ENCODE measurements at places on chromosomes 16 and 17.

DNA sequence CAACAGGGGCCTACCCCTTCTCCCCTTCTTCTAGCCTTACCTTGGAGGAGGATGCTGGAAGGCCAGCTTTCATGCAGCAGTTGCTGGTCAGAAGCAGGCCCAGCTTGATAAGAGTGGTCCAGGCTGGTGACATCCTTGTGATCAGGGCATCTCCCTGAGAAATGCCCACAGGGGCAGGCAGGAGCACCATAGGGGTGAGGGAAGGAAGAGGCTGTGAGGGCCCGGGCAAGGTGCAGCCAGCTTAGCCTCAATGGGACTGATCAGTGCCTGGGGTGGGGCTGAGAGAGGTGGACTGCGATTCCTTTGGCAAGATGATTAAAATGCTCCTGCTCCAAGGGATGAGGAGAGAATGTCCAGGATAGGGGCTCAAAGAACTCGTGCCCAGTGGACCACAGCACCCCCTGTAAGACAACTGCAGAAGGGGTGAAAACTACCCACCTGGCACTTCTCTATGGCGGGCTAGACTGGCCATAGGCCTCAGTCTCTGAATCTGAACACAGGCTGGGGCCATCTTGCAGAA, 9.5 kb upstream of the GALK1 start:
- DNase-seq: no peak

DNA sequence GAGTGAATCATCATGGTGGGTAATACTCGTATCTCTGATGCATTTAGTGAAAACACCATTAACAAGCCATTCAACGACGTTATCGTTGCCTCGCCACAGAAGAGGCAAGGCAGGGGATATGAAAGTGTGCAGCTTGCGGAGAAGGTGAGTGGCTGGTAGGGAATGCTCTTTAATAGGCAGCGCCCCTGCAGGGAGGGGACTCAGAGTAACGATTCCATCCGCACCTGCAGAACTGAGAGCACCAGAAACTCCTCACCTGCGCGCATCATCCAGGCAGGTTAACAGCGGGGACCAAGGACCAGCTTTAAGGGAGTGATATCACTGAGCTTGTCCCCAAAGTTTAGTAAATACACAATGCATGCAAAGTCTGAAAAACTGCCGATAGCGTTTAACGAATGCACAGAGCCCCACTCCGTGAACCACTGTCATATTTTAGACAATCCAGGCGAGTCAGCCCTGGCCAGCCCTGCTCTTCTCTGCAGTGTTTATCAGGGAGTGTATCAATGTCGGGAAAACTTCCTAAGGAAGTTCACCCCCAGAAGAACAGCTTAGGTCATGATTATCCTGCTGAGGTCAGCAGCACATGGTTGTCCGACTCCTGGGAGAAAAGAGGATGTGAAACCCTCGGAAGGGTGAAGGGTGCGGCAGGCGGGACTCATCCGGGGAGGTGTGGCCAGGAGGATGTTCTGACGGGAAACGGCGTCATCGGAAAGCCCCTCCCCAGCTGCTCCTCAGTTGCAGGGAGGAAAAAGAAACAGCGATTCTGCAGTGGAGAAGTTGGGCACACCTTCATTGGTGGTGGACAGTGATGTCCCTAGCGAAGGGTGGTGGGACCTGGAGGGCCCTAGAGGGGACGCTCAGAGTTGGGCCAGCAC, 68.5 kb upstream of the DNAH17 start:
- peak; percentile 39 for DNase-seq

GRCh38 chr16:89123831-89124100, 30.1 kb downstream of the ACSF3 start:
- DNase-seq: no peak

DNA sequence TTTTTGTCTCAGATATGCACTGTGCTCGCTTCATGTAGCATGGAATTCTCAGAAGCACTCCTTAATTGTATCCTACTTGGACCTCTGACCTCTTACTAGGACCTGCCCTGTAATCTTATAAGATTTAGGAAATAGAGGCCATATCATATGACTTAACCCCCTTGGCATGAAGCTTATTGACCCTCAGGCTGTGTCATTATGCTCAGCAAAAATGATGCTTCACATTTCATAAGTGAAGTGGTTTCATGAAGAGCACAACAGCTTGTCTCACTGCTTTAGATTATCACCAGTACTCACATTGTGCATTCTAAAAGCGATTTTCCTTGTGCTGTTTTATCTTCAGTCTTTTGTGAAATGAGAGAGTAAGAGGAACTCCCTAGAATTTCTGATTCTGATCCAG, 6.4 kb downstream of the PHKB start:
- DNase-seq: no peak

GRCh38 chr16:13291591-13292333, 390.4 kb downstream of the SHISA9 start:
- no peak for DNase-seq

DNA sequence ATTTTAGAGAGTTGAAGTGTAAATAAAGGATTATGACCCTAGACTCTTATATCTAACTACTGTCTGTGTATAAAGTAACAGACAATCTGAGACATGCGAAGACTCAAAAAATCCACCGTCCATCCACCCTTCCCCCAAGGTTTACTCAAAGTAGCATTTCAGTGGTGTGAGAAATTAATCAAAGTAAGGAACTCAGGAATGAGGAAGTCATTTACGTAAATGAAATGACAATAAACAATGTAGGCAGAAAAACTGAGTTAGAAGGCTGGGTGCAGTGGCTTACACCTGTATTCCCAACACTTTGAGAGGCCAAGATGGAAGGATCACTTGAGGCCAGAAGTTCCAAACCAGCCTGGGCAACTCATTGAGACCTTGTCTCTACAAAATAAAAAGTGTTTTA, 19.8 kb upstream of the NTN1 start:
- DNase-seq: no peak

DNA sequence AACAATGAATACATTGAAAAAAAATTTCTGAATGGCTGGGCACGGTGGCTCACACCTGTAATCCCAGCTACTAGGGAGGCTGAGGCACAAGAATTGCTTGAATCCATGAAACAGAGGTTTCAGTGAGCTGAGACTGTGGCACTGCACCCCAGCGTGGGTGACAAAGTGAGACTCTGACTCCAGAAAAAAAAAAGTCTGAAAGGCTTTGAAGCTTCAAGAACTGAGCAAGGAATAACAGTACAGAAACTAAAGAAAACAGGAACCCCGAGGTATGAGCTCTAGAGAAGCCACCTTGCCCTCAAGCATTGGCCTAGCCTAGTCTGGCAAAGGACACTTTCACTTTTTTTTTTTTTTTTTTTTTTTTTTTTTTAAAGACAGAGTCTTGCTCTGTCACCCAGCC, 45.0 kb downstream of the TEX2 start:
- DNase-seq: no peak

DNA sequence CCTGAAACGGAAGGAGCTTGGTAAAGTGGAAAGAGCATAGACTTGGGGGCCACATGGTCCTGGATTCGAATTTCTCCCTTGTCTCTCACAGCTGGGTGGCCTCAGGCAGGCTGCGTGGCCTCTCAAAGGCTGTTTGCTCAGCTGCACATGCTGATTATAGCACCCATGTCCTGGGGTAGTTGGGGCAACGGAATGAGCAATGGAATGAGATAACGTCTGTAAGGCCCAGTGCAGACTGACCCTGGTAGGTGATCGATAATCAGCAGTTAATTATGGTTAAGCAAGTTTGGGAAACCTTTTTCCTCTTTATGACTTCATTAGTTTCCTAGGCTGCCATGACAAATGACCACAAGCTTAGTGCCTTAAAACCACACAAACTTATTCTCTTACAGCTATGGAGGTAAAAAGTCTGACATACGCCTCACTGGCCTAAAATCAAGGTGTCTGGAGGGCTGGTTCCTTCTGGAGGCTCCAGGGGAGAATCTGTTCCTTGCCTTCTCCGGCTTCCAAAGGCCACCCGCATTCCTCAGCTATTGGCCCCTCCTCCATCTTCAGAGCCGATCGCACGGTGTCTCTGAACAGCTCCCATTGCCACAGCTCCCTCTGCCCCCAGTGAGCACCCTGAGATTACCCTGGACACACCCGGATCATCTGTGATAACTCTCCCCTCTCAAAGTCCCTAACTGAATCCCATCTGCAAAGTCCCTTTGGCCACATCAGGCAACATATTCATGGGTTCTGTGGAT, 294.9 kb upstream of the FOXF1 start:
- DNase-seq: no peak

DNA sequence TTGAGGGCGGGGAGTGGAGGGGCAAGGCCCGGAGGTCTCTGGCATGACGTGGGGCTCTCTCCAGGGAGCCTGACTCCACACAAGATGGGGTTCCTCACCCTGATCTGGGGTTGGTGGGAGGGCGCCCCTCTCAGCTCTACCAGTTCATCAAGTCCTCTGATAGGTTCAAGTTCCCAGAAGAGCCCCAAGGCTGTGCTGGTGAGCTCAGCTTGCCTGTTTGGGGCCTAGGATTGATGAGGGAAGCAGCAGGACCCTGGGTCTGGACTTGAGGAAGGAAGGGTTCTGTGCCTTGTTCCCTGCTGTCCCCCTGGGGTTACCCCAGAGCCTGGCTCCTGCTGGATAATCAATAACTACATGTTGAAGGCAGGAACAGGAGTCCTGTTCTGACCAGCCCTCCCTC, 3.5 kb downstream of the MGAT5B start:
- DNase-seq: no peak

DNA sequence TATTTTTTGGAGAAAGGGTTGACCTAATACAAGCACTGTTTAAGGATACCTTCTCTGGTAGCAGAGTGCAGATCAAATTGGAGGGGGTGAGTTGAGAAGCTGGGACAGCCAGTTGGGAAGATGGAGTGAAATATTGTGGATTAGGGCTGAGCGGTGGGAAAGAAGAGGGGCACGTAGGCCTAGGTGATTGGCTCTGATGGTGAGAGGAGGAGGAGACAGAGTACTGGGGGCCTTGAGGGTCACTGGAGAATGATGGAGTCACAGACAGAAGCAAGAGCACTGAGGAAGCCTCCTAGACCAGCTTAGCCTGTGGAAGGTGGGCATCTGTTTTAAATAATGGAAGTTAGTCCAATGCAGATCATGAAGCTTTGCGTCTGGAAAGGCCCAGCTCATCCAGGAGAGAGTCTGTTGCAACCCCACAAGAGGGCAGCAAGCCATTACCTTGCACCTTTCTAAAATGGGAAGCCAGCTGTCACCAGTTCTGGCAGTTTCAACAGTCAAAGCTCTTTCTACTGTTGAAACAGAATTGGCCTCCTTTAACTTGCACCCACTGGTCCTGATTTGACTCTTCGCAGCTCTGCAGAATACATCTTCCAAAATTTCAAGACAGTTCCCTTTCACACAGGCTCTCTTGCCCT, 11.8 kb downstream of the SLC9A5 start:
- DNase-seq: peak; percentile 66

GRCh38 chr16:49857423-49858181, 1.7 kb upstream of the ZNF423 start:
- DNase-seq: no peak

GRCh38 chr16:75225092-75225491, 6.3 kb downstream of the CTRB1 start:
- no peak for DNase-seq

DNA sequence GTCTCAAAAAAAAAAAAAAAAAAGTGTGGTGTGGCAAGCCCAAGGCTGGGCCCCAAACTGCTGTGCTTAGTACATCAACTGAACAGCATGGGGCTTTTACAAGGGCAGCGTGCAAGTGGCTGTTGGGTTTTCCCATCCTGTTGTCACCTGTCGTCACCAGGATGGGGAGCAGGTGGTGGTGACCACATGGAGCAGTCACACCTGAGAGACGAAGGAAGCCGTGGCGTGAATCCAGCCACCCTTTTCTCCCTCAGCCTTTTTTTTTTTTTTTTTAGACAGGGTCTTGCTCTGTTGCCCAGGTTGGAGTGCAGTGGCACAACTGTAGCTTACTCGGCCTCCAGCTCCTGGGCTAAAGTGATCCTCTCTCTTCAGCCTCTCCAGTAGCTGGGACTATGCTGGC, 4.1 kb upstream of the MRPL58 start:
- DNase-seq: no peak

GRCh38 chr17:32759476-32759875, 117.4 kb downstream of the MYO1D start:
- DNase-seq: no peak

GRCh38 chr16:87424266-87424665, 32.1 kb downstream of the MAP1LC3B start:
- DNase-seq: no peak

GRCh38 chr17:78219396-78220150, 5.5 kb downstream of the BIRC5 start:
- DNase-seq: no peak

All from fibroblast of skin of abdomen (primary cell).